Right hindlimb (tissue), 1 donor: ENCODE measurements at places on chromosomes 5 and 9.
A peak's percentile ranks its signal among the peaks of the same experiment; 100 is the strongest.

- DNase-seq, result no peak
These were observed 434.4 kb upstream of the BRINP1 start for GRCh38 chr9:119803679-119804078.

DNA sequence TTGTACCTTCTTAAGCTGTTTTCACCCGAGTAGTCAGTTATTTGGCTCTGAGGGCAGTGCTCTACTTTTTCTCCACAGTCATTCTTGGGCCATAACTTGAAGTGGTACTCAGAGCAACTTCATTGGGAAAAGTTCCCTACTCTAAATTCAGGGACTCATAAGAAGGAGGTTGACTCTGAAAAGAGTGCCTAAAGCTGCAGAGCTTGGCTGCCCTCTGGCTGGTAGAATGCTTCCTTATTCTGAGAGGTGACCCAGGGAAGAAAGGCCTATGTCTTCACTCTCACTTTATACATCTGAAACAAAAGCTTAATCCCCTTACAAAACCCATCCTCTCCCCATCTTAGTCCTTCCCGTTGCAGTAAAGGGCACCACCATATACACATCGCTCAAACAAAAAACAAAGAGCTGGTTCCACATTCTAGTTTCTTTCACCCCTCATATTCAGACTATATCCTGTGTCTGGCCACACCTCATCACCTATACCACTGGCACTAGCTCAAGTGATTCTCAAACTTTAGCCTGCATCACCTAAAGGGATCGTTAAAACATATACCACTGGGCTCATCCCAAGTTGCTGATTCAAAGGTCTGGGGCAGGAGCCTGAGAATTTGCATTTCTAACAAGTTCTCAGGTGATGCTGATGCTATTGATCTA is 7.9 kb downstream of the IGIP start:
- no peak for DNase-seq

DNA sequence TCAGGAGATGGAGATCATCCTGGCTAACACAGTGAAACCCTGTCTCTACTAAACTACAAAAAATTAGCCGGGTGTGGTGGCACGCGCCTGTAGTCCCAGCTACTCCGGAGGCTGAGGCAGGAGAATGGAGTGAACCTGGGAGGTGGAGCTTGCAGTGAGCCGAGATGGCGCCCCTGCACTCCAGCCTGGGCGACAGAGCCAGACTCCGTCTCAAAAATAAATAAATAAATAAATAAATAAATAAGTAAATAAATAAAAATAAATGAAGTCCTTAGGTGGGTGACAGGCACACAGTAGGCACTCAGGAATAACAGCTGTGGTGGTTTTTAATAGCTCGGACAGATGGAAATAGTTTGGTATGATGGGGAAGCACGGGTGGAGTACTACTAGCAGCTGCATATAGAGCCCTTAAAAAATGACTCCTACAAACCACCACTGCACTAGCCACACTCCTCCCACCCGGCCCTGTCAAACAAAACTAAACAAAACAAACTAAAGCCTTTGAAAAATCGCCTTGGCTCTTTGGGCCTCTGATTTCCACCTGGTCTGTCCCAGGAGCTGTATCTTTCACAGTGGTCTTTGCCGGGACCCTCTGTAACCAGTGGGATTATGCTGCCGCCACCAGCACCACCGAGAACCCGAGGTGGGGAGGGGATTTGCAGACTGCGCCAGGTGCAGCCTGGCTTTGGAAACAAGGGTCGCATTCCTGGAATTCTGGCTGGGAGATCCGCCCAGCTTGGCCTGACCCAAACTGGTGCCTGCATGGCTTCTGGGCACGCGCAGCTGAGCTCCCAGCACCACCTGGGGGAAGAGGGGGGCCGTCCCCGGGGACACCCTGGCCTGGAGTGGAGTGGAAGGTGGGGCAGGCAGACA is 5.1 kb upstream of the WDR5 start:
- DNase-seq, result peak; percentile 83

DNA sequence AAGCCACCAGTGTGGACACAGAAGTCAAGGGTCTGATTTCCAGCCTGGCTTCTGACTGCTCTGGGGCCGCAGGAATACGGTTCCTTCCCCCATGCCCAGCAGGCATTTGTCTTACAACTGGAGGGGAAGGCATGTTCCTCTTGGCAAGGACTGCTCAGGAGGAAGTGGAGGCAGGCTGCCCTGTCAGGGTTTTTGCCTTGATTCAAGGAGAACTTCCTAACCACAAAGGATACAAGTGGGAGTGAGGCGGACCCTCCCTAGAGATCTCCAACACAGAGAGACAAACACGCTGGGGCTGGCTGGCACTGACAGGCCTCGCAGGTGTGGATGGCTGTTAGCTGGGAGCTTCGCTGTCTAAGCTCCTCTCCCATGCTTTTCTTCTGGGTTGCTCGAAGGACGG is 19.1 kb downstream of the TGFBI start:
- DNase-seq, result no peak

GRCh38 chr5:80255431-80255810 is 427 bp downstream of the SERINC5 start:
- DNase-seq, result peak; percentile 80

GRCh38 chr9:38311382-38312270 is 80.9 kb upstream of the ALDH1B1 start:
- DNase-seq, result peak; percentile 64

GRCh38 chr9:27672718-27673117 is 99.4 kb upstream of the C9orf72 start:
- DNase-seq, result no peak

DNA sequence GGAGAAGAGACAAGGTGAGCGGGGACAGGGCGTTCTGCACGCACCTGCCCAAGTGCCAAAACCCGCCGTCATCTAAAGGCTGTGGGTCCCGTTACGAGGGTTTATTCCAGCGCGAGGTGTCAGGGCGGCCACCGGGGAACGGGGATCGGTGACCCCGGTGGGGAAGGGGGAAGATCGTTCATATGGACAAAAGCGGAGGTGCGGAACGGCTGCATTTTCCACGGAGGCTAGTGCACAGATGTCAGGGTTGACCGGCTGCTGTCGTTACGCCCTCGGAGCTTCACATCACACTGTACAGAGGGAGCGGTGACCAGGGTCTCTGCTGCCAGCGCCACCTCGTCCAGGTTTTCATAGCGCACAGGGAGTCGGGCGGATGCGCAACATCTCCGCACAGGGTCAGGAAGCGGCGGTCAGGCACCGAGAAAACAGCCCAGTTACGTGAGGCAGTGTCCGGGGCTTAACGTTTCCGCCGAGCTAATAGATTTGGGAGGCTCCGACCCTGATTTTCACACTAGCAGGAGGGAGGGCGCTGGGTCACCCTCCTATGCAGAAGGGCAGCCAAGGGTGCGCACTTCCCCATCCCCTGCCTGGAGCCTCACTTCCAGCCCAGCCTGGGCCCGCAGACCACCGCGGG is 13.5 kb downstream of the BTNL9 start:
- no peak for DNase-seq

GRCh38 chr9:110752766-110753165 is 84.2 kb downstream of the MUSK start:
- DNase-seq, result no peak

GRCh38 chr5:82351754-82352145 is 73.6 kb upstream of the RPS23 start:
- no peak for DNase-seq

DNA sequence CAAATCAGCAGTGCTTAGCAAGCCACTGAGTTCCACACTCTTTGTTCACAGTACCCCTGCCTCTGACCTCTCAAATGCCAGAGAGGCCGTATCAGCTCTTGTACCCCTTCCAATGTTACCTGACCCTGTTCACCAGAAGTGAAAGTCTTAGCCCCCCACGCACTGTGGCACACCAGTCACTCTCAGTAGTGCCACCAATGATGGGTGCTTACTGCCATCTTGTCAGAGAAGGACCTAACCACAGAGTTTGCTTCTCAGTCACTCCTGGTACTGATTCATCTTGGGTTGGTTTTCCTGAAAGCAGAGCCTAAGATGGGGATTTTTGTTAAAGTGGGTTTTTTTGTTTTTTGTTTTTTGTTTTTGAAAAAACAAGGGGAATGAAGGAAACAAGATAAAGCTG is 28.8 kb upstream of the PANK3 start:
- no peak for DNase-seq

DNA sequence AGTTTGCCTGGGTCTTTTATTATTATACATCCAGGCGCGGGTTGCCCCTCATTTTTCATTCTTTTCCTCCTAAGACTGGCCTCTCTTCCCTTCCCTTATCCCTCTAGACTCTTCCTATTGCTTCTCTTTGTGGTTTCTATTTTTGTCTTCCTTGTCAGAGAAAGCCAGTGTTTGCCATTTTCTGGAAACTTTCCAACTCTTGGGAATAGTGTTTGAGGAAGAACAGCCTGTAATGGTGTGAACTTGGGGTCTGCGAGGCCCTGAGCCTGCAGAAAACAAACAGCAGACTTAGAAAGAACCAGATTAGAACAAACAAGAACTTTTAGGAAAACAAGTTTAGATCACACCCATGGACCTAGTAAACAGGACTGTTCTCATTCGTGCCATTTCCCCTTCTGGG is 15.5 kb downstream of the PRKACG start:
- no peak for DNase-seq

GRCh38 chr9:3136686-3137346 is 292.9 kb upstream of the PUM3 start:
- DNase-seq, result no peak

GRCh38 chr9:128863647-128864046 is 18.1 kb downstream of the KYAT1 start:
- DNase-seq, result peak; percentile 65

DNA sequence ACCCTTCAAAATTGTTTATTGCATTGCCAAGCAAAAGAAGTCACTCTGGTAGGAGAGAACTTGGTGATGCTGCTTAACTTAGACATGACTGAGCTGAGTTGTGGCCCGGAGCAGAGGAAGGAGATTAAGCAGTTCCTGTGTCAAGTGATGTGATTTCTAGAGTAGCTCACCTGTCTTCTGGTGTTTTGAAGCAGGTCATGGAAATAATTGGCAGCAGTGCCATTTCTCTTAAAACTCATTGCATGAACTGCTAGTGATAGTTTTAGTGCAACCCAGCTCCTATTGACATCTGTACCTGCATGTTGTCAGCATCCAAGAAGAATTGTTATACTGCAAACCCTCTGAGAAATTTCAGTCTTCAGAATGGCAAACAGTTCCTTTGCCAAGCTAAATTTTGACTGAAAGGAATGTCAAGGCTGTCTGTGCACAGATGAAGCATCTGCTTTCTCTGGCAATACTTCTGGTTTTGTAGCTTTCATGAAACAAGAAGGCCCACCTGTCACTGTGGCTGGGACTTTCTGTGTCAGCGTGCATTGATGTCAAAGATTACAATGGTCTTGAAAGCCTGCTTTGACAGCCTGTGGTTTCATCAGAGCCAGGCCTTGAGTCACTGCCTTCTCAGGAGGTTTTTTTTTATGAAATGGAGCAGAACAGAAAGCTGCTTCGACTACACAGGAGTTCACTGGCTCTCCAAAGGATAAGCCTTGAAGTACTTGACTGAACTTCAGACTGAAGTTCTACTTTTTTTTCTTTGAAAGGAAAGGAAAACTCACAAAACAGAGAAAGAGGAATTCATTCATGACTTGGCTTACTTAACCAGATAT is 90.6 kb downstream of the RALGPS1 start:
- DNase-seq, result no peak

GRCh38 chr5:135993880-135994636 is 34.7 kb upstream of the TGFBI start:
- DNase-seq, result peak; percentile 58

GRCh38 chr5:136057401-136058038 is 28.7 kb downstream of the TGFBI start:
- peak; percentile 60 for DNase-seq

DNA sequence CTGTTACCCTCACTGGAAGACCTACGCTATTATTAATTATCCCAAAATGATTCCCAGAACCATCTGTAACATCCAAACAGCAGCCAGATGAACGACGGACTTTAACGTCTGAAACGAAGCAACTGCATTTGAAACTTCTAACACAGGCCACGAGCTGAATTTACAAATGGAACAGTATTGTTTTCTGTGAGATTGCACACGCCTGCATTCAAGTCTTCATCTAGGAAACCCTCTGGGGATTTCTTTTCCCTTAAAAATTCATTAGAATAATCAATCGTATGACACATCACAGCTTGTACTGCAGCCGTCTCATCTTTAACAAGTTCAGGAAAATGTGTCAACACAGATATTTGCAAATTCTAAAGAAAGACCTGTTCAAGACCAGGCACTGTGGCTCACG is 80.2 kb downstream of the MYO10 start:
- no peak for DNase-seq

DNA sequence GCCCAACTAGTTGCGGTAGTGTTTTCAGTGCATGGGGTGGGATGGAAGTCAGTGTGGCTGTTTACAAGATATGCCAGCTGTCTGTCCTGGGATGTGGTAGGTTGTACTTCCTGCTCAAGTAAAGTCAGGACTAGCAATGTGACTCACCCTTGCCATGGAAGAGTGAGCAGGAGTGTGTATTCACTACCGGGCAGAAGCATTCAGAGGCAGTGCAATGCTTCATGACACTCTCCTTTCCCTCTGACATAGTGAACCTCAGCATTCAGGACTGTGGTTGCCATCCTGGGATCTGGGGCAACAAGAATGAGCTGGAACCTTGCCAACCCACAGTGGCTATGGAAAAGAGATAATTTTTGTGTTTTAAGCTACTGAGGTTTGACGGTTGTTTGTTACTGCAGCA is 68.9 kb downstream of the BOD1 start:
- no peak for DNase-seq

GRCh38 chr9:137173796-137174664 is 2.2 kb upstream of the TMEM210 start:
- no peak for DNase-seq
